ENCODE measurements at places on chromosomes 4 and X. TPM values are rescaled to one million over a fixed set of nuclear protein-coding genes. Genes with fewer than 3 reads are reported as not detected.

DNA sequence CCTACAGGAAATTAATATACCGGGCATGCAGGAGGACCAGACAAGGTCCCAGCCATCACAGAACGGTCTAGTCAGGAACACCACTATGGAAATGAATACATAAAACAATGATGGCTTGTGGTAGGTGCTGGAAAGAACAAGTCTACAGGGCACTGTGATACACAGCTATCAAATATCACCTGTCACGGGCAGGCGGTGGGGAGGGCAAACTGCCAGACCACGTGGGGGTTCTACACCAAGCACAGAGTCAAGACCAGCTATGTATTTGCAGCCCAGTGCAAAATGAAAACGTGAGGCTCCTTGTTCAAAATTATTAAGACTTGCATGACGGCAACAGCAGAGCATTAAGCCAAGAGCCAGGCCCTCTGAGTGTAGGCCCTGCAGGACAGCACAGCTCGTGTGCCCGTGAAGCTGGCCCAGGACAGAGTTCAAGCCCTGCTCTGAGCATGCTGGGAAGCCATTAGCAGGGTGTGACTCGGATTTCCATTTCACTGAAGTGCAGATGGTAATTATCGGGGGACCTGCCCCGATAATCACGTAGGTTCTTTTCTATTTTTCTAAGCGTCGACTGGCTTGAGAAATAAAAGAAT is 83.6 kb downstream of the JAKMIP1 start:
- DNase-seq, result no peak

GRCh38 chr4:131721883-131722282 is 1427.2 kb upstream of the PCDH10 start:
- no peak for DNase-seq

Gene SORCS2
- 0.10 TPM for total RNA-seq

Gene PCDH18
- 4.7 TPM for total RNA-seq

- no peak for DNase-seq
These were observed 36.4 kb upstream of the RBM41 start for GRCh38 chrX:107154787-107155620.

DNA sequence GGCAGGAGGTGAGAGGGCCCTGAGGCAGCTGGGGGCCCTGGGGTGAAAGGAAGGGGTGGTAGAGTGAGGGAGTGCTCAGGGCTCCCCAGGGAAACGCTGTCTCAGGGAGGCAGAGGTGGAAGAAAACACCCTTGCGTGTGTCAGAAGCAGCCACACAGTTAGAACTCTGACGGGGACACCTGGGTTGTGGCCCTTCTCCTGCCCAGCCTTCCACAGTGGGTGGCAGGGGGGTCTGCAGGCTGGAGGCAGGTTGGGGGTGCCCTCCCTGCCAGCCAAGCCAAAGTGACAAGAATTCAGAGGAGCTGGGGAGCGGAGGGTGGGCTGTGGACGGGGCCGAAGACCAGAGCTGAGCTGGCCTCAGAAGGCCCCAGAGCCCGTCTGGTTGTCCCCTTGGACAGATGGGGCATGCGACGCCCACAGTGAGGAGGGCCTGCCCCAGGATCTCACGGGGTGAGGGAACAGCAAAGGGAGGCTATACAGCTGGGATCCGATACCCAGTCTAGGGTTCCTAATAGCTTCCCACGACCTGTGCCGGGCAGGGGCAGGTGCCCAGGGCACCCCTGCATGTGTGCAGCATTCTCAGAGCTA is 105.2 kb upstream of the ADRA2C start:
- DNase-seq, result no peak

Gene IL2RG
- total RNA-seq, result 1.3 TPM

DNA sequence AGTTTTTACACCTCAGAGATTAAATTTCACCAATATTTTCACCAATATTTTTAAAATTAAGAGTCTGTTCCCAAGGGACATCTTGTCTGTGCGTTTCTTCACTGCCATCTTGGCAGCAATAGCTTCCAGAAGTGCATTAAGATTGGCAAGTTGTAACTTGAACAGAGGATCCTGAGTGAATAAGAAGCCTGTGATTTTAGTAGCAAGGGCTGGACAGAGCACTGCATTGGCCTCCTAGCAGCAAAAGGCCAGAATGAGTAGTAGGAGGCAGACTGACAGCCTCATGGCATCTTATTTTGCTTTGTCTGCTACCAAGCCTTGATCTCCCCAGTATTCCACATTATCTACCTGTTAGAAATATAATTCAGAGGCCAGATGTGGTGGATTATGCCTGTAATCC is 138.4 kb downstream of the CPE start:
- no peak for DNase-seq

GRCh38 chrX:43423876-43424275 is 232.2 kb upstream of the MAOA start:
- no peak for DNase-seq

GRCh38 chr4:86561256-86561655 is 32.9 kb upstream of the PTPN13 start:
- no peak for DNase-seq

- DNase-seq, result no peak
These were observed 4.7 kb downstream of the USP51 start for GRCh38 chrX:55484948-55485347.

Measured in gastrocnemius medialis (tissue), 4 donors.